Right cardiac atrium (tissue), 5 donors: ENCODE measurements at places on chromosomes 11 and 22. TPM values are rescaled to one million over a fixed set of nuclear protein-coding genes. Genes with fewer than 3 reads are reported as not detected.

- peak; percentile 35 for DNase-seq
Observed at GRCh38 chr11:69651834-69652620, 11.1 kb downstream of the CCND1 start.

MMP10 gene
- not detected for total RNA-seq

KCNE3 gene
- total RNA-seq = 3.8 TPM

DNA sequence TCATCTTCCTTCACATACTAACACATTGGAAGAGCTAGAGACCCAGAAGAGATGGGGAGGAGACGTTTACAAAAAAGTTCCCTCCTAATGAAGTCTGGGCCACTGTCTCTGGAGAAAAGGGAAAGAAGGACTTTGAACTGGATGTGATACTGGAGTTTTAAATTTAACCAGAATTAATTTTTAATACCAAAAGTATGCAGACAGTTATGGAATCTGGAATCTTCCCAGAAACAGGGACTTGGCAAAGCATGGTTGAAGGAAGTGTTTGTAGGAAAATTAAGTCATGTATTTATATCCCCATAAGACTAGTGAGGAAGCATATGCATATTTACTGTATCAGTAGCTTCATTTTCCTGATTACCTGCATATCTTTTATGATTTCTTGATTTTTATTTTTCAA lies 215.5 kb downstream of the TTC28 start:
- DNase-seq = no peak

DEUP1 gene
- not detected for total RNA-seq

GRCh38 chr11:1736447-1736992 lies 13.9 kb downstream of the IFITM10 start:
- DNase-seq = no peak

OR10A2 gene
- not detected for total RNA-seq

UBQLNL gene
- 0.20 TPM for total RNA-seq

DNA sequence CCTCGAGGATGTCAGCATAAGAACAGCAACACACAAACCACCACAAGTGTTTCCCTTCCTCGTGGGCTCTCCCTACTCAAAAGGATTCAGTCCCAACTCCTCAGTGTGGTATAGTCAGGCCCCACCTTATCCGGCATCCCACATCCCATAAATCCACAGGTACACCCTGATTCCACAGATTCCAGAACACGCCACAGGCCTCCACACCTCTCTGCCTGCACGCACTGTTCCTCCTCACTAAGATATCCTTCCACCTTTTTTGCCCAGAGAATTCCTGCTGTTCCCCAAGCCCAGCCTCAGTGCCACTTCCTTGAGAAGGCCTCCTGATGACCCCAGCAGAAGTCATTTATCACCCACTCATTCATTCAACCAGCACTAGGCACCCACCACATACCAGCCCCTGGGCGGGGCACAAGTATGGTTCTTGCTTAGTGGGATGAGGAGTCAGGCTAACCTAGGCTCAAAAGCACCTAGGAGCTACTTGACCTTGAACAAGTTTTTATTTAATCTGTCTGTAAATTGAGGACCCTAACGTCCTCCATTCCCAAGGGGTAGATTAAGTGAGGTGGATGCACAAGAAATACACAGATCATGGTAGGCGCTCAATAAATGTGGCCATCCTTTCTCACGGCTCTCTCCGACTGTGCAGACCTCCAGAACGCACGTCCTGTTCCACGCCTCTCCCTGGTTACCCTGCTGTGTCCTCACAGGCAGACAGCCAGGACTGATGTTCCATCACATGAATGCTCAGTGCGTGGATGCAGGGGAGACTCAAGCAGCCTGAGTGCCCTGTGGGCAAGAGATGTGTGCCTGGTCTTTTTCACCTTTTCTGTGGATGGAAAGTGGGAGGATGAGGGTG lies 2.1 kb upstream of the KCNJ4 start:
- peak; percentile 66 for DNase-seq

SLC5A4 gene
- 0.31 TPM for total RNA-seq

DNA sequence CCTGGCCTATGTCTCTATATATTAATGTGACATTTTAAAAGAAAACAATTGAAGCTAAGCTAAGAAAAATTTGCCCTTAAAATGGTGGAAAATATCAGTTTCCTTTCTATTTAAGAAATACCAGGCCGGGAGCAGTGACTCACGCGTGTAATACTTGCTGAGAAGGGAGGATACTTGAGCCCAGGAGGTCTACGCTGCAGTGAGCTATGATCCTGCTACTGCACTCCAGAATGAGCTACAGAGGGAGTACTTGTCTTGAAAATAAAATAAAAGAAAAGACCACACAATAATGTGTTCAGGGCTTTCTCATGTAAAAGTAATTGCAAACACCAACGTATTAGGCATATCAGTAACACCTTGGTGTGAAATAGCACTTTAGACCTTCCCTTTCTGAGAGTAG lies 1.4 kb upstream of the PRSS23 start:
- DNase-seq = no peak

GRCh38 chr22:47558828-47559700 lies 796.6 kb downstream of the TBC1D22A start:
- DNase-seq = no peak

DNA sequence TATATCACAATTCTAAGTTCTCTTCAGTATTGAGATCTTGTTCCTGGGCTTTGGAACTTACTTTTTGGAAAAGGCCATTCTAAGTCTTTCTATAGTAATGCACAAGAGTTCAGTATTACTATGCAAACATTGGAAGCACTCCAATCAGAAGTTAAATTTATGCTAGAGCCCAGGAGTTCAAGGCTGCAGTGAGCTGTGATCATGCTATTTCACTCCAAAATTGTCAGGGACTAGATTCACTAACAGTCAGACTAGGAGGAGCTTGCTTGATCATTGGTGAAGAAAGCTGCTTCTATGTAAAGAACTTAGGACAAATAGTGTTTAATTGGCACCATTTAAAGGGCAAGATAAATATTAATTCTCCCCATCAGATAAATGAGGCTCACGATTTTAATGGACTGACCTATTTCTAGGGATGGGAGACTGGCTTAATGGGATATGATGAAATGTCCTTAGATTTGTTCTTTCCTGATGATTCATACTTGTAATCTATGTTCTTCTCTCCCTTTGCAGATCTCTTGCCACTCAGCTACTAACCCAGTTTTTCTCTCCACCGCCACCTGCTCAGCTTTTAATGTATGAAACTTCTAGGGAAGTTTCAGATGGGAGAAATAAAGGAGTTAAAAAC lies 32.6 kb upstream of the TMEM123 start:
- no peak for DNase-seq

- DNase-seq = peak; percentile 78
Observed at GRCh38 chr22:24728790-24729637, 45.5 kb downstream of the PIWIL3 start.

GRCh38 chr11:112705148-112705547 lies 256.1 kb upstream of the NCAM1 start:
- DNase-seq = no peak

- DNase-seq = no peak
Observed at GRCh38 chr11:37110385-37110784, 512.3 kb upstream of the RAG2 start.

DNA sequence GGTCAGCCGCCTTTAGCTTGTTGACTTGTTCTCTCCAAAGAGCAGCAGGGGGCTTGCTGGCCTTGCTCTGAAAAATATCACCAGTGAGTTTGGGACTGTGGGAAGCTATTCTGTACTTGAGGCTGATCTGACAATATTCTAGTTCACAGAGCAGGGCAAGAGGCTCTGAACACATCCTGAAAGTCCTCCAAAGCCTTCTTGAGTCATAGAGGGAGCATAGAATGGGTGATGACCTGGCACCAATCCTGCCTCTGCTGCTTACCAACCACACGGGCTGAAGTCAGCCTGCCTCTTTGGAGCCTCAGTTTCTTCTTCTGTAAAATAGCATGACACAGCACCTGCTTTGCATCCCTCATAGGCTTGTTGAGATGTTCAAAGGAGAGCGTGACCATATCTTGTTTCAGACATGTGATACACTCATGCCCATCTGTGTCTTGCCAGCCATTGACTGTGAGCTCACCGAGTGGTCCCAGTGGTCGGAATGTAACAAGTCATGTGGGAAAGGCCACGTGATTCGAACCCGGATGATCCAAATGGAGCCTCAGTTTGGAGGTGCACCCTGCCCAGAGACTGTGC lies 96.6 kb downstream of the RRAS2 start:
- no peak for DNase-seq

DNA sequence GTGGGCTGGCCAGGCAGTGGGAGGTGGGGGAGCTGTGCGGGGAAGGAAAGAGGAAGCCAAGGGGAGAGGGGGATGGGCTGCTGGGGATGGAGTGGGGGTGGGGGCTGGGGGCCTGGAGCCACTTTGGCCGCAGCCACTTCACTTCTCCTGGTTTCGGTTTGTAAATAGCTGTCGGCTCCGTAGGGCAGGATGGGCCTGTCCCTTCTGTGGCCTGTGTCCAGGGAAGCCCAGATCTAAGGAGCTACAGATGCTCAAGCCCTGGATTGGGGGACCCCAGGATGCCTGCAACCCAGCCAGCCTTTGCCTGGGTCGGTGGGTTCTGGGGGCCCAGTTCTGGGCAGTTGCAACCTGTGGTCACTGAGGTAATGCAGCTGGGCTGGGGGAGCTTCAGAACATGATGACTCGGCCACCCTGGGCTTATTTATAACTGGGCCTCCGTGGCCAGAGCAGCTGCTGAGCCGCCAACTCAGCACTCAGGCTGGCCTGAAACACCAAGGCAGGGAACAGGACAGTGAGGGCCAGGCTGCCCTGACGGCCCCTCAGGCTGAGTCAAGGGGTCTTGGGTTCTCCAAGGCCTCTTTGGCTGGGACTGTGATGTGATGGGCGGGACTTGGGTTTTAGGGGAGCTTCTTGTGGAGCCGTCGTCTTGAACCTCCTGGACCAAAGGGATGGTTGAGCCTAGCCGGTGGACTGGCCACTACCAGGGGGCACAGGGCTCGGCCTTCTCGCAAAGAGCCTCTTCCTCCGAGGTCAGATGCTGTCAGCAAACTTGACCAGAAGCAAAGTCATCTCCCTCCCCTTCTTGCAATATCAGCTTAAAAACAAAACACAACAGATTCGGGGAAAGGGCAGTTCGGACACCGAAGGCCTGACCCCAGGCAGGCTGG lies 15.0 kb upstream of the SLC39A13 start:
- DNase-seq = peak; percentile 77

CRYBB3 gene
- not detected for total RNA-seq

GRCh38 chr11:35549787-35550186 lies 24.4 kb upstream of the PAMR1 start:
- DNase-seq = no peak

- DNase-seq = no peak
Observed at GRCh38 chr11:109480251-109480650, 58.3 kb downstream of the C11orf87 start.

DNA sequence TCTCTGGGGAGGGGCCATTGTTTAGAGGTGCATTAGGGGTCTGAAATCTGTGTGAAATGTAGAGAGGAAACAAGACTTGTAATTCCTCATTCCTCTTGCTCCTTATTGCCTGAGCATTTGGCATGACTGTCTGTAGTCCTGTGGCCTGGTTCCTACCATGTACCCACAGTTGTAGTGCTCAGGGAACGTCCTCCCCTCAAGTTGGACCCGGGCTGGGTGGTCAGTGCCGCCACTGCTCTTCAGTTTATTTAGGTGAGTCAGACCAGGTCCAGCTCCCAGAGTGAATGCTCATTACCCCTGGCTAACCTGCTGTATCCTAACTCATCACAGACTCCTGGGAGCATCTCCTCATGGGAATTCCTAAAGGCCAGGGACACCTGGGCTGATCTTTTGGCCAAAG lies 139.8 kb downstream of the GRIK4 start:
- DNase-seq = no peak

KCNJ5 gene
- total RNA-seq = 9.3 TPM

DNA sequence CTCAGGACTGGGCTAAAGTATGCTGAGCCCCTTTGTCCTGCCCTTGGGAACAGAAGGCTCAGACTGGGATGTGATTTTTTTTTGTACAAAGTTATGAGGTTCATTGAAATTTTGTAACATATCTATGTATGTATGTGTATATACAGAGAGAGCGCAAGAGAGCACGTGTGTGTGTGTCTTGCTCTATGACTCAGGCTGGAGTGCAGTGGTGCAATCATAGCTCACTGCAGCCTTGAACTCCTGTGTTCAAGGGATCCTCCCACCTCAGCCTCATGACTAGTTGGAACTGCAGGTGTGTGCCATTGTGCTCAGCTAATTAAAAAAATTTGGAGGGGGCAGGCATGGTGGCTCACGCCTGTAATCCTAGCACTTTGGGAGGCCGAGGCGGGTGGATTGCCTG lies 5.7 kb downstream of the TMEM25 start:
- no peak for DNase-seq

DNA sequence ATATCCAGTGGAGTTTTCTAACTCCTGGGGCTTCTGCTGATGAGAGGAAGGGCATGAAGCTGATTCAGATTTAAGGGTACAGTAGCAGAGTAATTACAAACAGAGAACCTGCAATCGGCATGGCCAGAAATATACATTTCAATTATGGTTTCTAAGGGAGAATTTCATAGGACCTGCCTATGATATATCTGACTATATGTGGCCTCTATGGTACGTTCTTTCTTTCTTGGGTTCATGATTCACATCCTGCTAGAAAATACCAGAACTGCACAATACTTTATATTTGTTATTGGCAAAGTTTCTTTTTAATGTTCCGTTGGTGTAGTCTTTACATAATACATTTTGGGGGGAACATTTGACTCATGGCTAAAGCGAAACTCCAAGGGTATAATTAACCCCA lies 63.1 kb upstream of the TTC12 start:
- DNase-seq = no peak

APOBEC3H gene
- not detected for total RNA-seq

DNA sequence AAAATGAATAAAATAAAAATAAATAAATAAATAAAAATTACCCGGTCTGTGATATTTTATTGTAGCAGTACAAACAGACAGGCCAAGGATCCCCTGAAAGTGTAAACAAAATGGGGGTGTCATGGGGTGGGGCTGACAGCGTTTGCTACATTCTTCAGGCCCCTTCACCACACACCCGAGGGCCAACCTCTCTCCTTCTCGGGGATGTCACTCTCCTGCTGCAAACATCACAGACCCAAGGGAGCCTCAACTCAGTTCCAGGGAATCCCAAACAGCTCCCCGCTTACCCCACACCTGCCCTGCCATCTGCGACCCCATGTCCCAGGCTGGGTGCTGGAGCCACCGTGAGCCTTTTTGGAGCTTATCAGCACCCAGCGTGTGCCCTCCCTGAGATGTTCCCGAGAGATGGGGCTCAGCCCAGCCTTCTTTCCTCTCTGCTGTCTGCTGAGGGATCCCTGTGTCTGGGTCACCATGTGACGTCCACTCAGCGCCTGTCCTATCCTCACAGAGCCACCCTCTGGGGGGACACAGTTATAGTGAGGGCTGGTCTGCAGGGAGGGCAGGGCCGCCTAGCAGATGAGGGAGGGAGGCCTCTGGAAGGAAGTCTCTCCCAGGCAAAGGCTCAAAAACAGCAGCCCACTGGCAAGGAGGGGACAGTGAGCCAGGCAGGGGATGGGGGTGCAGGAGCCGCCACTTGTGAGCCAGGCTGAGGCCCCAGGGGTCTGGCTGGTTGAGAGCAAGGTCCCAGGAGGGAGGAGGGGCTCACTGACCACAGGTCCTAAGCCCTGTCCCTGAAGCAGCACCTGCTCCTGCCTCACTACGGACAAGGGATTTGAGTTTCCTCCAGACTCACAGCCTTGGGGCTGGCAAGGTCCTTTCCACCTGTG lies 1041.6 kb downstream of the BRD1 start:
- DNase-seq = no peak

PLA2G3 gene
- not detected for total RNA-seq
